ENCODE measurements at places on chromosomes 3 and 15.

- DNase-seq = no peak
Measured at GRCh38 chr3:171261487-171261886, 198.7 kb downstream of the TNIK start.

- DNase-seq = no peak
Measured at GRCh38 chr15:101045835-101046691, 126.9 kb downstream of the LRRK1 start.

DNA sequence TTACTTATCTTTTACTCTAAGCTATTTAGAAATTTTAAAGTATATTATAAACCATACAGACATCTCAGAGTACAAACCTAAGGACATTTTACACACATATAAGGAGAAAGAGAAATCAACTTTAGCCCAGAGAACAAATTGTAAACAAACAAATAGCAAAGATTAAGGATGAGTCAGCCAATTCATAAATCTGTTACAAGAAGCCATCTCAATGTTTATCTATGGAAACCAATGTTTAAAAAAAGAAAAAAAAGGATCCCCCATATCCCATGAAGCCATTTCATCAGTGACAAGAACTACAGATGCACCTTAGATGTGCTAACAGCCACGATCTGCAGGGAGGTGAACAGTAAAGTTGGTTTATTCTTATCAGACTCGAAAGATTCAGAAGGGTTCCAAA lies 437.1 kb downstream of the SHQ1 start:
- no peak for DNase-seq

GRCh38 chr3:184491867-184492615 lies 69.5 kb upstream of the EPHB3 start:
- peak; percentile 39 for DNase-seq

DNA sequence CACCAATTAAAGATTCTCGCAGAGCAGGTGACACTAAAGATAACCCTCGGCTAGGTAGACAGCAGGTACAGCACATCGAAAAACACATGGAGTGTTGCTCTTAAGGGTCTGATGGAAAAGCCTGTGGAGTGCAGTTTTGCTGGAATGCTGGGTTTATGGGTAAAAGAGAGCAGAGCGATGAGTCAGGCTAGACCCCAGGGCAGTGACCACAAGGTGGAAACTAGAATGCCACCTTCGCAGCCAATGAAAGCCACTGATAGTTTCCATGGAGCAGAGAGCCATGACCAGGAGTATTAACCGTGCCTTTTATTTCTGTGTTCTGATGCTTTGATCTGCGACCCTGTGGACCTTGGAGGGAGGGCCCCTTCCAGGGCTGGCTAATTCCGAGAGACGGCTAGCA lies 149.8 kb downstream of the GABRB3 start:
- no peak for DNase-seq

DNA sequence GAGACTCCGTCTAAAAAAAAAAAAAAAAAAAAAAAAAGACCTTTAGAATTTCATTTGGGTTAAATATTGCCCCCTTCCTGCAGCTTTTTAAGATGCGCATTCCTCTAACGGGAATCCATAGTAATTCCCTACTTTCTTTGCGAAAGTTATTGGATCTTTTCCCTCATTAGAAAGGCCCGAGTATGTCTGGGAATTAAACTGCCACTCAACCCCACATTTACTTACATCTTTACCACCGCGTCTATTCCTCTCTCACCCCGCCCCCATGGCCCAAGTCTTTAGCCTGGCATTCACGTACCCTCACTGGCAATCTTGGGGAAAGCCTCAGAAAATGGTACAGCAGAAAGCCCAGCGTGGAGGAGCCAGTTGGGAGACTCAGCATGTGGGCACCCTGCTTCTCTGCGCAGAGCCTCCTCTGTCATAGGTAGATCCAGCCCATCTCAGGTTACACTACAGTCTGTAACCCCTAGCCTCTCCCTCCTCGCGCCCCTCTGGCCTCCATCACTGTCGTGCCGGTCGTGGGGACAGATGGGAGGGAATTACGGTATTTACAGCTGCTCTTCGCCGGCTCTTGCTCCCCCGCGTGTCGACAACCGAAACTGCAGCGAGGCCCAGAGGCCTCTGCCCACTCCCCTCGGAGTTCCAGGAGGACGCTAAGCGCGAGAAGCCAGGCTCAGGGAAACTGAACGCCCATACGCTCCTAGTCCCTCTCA lies 6.4 kb upstream of the ANKDD1A start:
- DNase-seq = peak; percentile 78

- no peak for DNase-seq
Measured at GRCh38 chr15:43256341-43256740, 10.4 kb downstream of the TGM5 start.

- DNase-seq = no peak
Measured at GRCh38 chr15:90083954-90084607, 18.2 kb downstream of the IDH2 start.

DNA sequence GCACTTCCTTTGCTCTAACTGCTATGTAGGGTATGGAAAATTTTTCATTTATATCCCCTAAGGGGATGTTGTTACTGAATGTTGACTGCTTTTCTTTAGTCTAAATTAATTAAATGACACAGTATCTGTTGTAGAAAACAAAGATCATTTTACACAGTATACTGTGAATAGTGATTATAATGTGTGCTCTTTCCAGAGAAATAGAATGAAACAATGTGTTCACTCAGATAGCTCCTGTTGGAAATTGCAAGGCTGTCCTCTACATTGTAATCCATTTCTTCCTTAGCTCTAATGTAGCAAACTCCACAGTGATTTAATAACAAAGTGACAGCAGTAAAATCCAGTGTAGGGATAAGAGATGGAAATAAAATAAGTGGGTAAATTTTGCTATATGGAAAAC lies 159.0 kb upstream of the VEPH1 start:
- DNase-seq = no peak

DNA sequence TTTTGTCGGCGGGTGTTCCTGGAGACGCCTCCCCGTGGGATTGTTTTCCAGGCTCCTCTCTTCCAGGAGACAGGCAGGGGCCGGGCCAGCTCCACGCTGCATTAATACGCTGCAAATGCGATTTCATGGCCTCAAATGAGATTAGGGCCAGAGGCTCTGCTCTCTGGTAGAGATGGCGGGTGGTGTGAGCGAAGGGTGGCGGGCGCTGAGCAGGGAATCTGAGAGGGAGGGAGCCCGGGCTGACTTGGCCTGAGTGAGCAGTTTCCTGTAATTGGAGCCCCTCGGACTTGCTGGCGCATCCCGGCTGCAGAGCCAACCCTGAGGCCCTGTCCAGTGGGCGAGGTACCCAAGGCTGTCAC lies 7.4 kb upstream of the CCDC33 start:
- DNase-seq = peak; percentile 37

- DNase-seq = peak; percentile 22
Measured at GRCh38 chr15:51093839-51094605, 684 bp downstream of the TNFAIP8L3 start.

GRCh38 chr3:29409409-29409808 lies 128.5 kb downstream of the RBMS3 start:
- DNase-seq = no peak

- no peak for DNase-seq
Measured at GRCh38 chr3:99365979-99366378, 272.4 kb upstream of the COL8A1 start.

GRCh38 chr15:73809728-73810501 lies 56.8 kb upstream of the INSYN1 start:
- DNase-seq = no peak

GRCh38 chr3:52880047-52880446 lies 17.3 kb downstream of the STIMATE start:
- no peak for DNase-seq

DNA sequence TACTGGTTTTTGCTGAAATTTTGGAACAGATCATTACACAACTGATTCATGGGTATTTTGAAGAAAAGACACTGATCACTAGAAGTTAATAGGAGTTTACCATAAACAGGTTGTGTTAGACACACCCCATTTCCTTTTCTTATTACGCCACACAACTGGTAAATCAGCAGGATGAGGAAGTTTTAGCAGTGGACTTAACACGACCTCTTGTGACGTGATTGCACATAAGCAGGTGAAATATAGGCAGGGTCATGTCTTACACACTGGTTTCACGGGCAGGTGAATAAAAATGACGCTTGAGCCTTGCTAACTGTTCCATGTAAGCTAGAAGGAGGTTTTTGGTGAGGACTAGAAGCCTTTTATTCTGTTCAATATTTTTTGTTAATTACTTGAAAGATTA lies 27.1 kb upstream of the TPRG1 start:
- DNase-seq = peak; percentile 52

GRCh38 chr3:176159796-176160195 lies 1037.5 kb downstream of the TBL1XR1 start:
- no peak for DNase-seq

DNA sequence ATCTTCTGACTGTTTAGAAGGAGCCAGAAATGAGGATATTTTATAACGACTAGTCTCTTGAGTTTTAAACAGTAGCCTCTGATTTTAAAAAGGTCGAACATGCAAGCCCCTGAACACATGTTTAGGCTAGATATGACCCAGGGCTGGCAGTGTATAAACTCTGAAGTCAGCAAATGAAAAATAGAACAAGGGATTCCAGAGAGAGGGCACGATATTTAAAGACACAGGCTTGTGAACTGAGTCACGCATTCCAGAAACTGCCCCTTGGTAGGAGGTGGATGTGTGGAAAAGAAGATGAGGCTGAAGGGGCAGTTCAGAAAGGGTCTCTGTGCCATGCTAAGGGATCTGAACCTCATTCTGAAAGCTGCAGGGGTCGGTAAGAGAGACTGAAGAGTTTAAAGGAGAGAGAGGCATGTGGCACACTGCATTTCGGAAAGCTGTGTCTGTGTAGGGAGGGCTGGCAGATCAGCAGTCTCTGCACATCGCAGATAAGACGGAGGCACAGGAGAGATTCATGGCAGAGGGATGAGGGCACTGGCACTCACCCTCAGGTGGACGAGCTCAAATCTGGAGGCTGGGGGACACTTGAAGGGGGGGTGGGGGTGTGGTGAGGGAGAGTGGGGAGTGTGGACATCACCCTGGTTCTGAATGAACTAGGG lies 22.1 kb downstream of the ST8SIA2 start:
- no peak for DNase-seq

GRCh38 chr3:21237638-21238037 lies 513.4 kb downstream of the ZNF385D start:
- DNase-seq = no peak

GRCh38 chr15:96372554-96372953 lies 42.1 kb downstream of the NR2F2 start:
- no peak for DNase-seq

- peak; percentile 67 for DNase-seq
Measured at GRCh38 chr15:76994971-76995945, at the start of gene PSTPIP1. Gene PSTPIP1 (plus strand): TSS chr15:76995126. CDS start chr15:76995574, 448 bp downstream.

DNA sequence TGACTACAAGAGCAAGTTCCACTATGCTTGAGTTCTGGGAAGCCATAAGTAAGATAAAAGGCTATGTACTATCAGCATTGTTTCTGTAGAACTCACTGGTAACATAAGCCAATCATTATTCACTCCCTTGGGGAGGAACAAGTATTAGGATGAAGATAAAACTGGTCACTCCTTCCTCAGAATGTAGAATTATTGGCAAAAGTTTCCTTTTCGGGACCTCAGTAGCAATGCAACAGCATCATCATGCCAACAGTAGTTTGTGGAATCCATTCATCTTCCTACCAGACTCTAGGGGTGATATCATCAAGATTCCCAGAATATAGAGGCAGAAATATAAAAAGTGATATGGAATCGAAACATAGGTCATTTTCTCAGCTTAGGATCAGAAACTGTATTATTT lies 209.5 kb downstream of the PLOD2 start:
- DNase-seq = no peak

DNA sequence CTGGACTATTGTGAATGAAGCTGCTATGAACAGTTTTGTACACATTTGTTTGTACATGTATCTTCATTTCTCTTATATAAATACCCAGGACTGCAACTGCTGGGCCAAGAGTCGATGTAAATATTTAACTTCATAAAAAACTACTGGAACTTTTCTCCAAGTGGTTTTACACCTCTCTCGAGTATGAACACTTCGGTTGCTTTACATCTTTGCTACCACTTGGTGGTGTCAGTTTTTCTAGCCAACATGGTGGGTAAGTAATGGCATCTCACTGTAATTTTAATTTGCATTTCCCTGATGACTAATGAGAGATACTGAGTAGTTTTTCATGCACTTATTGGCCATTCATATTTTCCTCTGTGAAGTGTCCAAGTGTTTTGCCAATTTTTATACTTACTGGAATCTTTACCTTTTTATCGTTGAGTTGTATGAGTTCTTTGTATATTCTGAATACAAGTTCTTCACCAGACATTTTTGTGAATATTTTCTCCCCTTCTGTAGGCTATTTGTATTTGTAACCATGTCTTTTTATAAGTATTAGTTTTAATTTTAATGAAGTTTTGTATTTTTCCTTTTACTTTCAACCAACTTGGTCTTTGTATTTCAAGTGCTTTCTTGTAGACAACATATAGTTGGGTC lies 44.4 kb downstream of the PCOLCE2 start:
- DNase-seq = no peak

GRCh38 chr3:114809668-114810413 lies 337.2 kb downstream of the ZBTB20 start:
- DNase-seq = no peak

DNA sequence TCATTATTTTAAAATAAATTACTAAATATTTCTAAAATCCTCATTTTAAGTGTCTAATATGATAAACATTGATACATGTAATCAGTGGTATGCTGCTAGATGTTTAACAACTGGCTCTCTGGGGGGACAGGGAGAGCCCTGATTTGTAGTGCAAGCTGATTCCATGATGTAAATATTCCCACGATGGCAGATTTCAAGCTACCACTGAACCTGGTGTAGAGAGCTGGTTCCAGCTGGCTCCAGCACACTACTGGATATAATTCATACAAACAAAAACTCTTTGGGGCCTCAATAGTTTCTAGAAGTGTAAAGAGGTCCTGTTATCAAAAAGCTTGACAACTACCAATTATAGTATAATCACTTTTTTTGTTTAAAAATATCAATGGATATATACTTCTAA lies 316.2 kb downstream of the SLC9A9 start:
- DNase-seq = no peak

DNA sequence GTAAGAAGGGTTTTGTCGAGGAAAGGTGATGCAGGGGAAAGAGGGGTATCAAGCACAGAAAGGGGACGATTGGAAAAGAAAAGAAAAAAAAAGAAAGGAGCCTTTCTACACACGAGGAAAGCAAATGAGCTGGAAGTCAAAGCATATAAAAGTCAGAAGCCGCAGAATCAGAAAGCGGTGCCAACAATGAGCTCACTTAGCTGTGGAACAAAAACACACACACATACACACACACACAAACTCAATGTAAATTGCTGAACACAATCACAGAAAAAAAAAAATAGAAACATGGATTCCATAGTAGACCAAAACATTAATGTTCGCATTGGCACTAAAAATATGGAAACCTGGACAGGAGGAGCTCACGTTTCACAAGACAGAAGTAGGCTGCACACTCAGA lies 63.4 kb upstream of the FEZF2 start:
- DNase-seq = no peak

DNA sequence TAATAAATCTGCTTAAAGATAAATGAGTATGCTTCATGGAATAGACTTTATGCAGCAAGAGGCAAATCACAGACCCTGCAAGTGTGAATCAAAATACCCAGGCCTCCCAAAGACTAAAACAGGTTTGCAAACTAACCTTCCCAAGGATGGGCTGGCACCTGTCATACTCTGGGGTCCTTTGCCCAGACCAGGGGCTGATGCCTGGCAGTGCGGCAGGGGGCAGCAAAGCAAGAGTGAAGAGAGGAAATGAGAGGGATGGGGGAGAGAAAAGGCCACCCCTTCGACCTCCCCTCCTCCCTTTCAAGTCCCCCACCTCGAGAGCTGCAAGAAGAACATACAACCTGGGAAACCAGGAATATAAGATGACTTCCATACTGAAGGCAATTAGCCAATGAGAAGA lies 31.8 kb downstream of the XXYLT1 start:
- no peak for DNase-seq
